T-helper 17 cell (primary cell): ENCODE measurements at places on chromosomes 2 and 18.

DNA sequence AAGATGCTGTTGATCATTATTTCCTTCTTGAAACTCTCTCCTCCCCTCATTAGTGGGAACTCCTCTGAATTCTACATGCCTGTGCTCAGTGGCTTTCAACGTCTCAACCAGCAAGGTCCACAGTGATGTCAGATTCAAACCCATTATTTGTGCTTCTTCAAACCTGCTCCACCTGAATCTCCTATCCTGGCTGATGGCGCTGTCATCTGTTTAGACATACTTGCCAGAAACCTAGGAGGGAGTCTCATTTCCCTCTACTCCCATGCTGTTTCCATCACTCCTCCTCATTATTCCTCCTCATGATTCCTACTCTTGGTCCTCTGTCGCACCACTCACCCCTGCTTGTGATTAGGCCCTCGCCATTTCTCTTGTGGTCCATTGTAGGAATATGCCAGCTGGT is 2.9 kb upstream of the LPIN2 start:
- no peak for DNase-seq

DNA sequence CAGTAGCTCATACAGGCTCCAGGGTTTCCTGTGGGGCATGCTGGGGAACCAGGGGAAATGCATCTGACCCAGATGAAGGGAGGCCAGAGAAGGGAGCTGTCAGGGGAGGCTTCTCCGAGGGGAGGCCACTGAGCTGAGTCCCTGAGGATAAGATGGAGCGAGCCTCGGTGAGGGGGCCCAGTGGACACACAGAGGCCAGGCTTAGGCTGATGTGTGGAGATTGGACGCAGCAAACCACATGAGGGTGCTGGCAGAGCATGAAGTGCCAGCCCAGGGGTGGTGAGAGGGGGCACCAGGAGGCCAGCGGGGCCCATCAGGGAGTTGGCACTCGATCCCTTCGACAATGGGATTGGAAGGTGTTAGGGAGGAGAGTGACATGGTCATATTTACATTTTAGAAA is 235.0 kb downstream of the KLHL29 start:
- no peak for DNase-seq

DNA sequence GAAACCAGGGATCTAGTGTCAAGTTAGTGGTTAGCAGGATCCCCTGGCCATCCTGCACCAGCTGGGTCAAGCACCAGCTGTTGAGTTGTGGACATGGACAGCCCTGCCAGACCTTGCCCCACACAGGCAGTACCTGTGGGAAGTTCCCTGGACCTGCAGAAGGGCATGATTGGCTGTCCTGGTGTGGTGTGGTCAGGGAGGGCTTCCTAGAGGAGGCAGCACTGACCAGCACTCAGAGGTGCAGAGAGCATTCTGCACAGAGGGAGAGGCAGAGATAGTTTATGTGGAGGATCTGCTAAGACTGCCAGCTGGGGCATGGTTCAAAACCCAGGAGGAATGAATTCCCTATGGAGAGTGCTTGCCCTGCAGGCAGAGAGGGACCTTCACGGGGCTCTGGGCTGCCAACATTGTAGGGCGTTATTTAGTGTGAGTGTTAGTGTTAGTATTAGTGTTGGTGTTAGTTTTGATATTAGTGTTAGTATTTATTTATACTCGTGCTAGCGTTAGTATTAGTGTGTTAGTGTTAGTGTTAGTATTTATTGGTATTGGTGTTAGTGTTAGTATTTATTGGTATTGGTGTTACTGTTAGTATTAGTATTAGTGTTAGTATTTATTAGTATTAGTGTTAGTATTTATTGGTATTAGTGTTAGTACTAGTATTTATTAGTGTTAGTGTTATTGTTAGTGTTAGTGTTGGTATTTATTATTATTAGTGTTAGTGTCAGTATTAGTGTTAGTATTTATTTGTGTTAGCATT is 31.9 kb downstream of the TWIST2 start:
- DNase-seq, result no peak

GRCh38 chr18:29434650-29435049 is 1257.7 kb upstream of the CDH2 start:
- no peak for DNase-seq

- no peak for DNase-seq
These were observed 3.3 kb downstream of the PSTPIP2 start for GRCh38 chr18:46068763-46069162.

- DNase-seq, result no peak
These were observed 27.5 kb downstream of the COA5 start for GRCh38 chr2:98580656-98581284.

DNA sequence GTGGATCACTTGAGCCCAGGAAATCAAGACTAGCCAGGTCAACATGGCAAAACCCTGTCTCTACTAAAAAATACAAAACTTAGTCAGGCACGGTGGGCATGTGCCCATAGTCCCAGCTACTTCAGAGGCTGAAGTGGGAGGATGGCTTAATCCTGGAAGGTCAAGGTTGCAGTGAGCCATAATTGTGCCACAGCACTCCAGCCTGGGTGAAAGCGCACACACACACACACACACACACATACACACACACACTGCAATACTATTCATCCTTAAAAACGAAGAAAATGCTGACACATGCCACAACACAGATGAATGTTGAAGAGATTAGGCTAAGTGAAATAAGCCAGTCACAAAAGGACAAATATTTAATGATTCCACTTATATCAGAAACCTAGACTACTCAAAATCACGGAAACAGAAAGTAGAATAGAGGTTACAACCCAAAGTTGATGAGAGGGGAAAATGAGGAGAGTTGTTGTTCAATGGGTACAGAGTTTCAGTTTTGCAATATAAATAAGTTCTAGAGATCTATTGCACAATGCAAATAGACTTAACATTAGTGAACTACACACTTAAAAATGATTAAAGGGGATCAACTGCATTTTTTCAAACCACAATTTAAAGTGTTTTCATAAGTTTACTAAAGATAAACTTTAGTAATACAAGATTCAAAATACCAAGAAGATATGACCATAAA is 114.5 kb downstream of the USP34 start:
- DNase-seq, result no peak

GRCh38 chr2:60605866-60606265 is 52.4 kb upstream of the BCL11A start:
- DNase-seq, result no peak

DNA sequence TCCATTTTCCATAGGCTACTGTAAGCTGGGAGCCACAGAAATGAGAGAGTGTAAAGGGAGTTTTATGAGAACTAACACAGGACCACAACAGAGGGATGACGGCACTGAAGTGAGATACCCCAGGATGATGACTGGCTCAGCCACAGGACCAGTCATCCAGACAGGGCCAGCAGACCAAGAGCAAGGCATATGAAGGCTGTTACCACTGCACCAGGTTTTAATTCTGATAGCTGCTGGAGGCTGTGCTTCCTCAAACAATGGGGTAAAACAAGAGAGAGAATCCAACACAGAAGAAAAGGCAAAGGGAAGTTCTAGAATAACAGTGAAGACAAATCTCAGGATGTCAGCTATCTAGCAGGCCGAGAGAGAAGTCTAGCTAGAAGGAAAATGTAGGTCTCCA is 94.9 kb downstream of the BCL2 start:
- DNase-seq, result no peak

DNA sequence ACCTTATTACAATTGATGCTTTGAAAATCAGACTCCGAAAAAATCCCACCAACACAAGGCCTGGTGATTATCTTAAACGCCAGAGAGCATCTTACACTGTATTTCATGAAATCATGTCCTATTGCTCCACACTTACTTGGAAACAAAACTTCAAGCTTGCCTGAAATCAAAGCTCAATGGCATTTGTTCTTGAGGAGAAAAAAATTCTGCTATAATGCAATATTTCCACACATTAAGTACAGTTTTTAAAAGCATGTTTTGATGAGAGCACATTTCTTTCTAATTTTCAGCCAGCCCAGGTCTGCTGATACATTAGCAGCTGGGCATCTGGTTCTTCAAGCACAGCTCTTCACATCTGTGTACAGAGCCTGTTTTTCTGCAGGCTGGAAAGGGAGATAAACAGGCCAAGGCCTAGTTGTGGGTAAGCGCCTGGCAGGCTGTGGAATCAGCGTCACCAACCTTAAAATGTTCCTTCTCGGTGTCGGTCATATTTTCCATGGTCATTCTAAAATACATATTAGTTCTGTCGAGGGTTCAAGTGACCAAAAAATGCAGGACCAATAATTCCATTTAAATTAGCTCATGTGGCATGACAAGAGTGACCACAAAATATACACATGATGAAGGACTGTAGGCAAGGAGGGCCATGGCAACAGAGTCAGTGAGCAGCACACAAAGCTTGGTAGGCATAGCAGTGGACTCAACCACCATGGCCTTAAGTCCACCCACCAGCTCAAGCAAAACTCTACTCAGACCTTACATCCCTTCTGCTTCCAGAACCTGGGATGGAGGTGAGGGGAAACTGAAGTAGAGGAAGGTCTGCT is 20.9 kb downstream of the SLC8A1 start:
- no peak for DNase-seq

- DNase-seq, result no peak
These were observed 151.4 kb downstream of the TWIST2 start for GRCh38 chr2:238999291-238999741.

GRCh38 chr18:79494936-79495335 is 99.2 kb downstream of the NFATC1 start:
- DNase-seq, result no peak

DNA sequence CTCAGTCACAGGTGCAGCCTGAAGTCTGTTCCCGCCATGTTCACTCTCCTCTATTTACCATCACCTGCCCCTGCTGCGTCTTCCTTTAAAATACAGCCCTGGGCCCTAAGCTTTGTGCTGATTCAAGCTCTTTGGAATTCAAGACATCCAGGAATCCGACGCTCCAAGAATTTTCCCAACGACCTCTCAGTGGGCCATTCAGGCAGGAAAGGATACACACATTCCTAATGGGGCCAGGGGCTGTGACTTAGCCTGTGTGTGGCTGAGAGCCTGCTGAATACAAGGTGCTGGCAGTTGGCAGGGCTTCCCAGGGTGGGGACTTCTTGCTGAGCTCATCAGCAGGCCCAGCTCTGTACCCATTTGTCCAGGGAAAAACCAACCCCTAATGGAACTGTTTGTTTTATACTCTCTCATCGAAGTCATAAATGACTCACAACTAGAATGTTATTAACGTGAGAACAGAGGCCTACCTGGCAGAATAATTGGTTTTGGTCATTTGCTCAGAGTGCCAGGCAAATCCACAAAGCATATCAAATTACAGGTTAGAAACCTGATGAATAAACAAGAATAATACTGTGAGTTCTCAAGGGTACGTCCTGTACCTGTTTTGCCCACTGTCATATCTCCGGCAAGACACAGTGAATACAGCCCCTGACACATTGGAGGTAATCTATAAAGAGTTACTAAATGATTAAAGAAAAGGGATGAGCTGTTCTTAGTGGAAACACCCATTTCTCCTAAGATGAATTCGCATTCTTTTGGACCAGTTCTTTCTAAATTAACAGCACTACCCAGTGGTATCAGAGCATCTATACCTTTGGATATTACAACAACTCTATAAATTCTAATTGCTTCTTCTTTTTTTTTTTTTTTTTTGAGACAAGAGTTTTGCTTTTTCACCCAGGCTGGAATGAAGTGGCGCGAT is 12.6 kb upstream of the KCMF1 start:
- DNase-seq, result no peak

DNA sequence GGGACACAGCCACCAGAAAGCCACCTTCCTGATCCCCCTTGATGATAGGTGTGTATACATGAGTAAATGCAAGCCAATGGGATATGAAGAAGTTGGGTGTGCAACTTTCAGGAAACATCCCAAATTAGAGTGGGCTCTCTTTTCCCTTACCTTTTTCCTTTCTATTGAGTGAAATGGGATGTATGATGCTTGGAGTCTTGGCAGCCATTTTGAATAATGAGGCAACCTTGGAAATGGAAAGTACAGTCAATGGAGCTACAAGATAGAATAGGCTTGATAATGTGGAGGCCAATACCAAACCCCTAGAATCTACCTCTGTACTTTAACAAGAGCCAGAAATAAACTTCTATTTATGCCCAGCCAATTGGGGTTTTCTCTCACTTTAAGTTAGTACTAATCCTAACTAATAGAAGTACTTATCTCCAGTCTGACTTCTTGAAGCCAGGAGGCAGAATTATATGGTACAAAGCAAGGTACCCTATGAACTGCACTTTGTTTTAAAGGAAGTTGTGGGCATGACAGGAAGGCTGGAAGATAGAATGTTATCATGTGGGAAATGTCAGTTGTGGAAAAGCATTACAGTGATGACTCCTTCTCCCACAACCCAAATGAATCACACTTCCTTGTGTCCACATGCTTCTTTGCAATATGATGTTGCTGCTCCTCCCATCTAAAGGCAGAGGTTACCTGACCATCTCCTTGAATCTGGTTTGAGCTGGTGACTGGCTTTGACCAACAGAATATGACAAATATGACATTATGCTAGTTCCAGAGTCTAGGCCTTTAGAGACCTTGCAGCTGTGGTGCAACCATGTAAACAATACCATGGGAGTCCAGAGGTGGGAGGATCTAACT is 12.9 kb upstream of the NABP1 start:
- DNase-seq, result no peak

- no peak for DNase-seq
These were observed 120.5 kb downstream of the ANKRD44 start for GRCh38 chr2:197190100-197190432.

- no peak for DNase-seq
These were observed 102.4 kb downstream of the MBP start for GRCh38 chr18:77030201-77030600.

DNA sequence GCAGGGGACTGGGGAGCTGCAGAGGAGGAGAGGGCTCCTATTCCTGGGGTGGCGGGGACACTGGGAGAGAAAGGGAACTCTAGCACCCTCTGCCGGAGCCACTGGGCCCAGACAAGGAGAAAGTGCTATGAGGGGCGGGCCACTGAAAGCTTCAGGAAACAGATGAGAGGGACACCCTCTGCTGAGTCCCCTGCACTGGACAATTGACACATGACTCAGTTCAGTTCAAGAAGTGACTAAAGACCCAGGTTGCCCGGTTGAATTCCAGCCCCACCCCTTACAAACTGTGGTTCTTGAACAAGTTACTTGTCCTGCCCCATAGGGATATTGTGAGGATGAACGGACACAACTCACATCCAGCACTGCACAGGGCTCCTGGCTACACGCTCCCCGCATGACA is 5.0 kb downstream of the RUFY4 start:
- no peak for DNase-seq

- DNase-seq, result no peak
These were observed 4.9 kb upstream of the IL1B start for GRCh38 chr2:112841295-112842044.

GRCh38 chr2:215698566-215698965 is 262.7 kb upstream of the FN1 start:
- DNase-seq, result no peak

DNA sequence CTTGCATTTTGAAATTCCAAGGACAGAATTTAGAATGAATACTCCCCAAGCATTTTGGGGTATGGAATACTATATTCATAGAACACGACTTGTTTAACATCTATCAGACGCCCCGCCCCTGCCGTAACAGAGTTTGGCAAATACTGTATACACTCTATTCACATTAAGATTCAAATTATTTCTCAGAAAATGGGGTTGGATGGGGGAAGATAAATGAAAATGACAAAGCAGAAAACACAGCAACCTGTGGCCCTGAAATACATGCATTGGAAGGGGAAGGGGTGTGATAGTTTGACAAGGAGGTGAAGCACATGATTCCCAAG is 634.6 kb upstream of the SLC39A10 start:
- no peak for DNase-seq
